ENCODE measurements at places on chromosomes 1 and 21. TPM values are rescaled to one million over a fixed set of nuclear protein-coding genes. Genes with fewer than 3 reads are reported as not detected.

TSACC gene
- 0.80 TPM for total RNA-seq

ERMAP gene
- total RNA-seq, result 10.6 TPM

CACNA1E gene
- 0.04 TPM for total RNA-seq

HIVEP3 gene
- 7.0 TPM for total RNA-seq

All from esophagus mucosa (tissue), 1 donor.